A549 treated with Mapracorat at 1 μM for 4 hours (cell line): ENCODE measurements at places on chromosomes 3 and 15. TPM values are rescaled to one million over a fixed set of nuclear protein-coding genes. Genes with fewer than 3 reads are reported as not detected.

The TGM4 gene
- total RNA-seq = 0.07 to 0.30 TPM (median 0.14 TPM) in 5 replicates

The CA12 gene
- total RNA-seq = 156 to 188 TPM (median 179 TPM) in 5 replicates

The TMEM207 gene
- total RNA-seq = not detected in 5 replicates

The PDE12 gene
- total RNA-seq = 12.7 to 17.9 TPM (median 15.2 TPM) in 5 replicates

The PPP2R3A gene
- 1.4 to 2.9 TPM (median 2.2 TPM) in 5 replicates for total RNA-seq

The GOLGA6D gene
- 0.07 to 0.14 TPM in 2 of 5 replicates, not detected in the others for total RNA-seq

The ZNF501 gene
- total RNA-seq = not detected in 5 replicates

The PLA2G4F gene
- not detected in 5 replicates for total RNA-seq

The IGSF11 gene
- 2.7 to 4.7 TPM (median 4.3 TPM) in 5 replicates for total RNA-seq

The EBLN2 gene
- 0.32 to 0.65 TPM (median 0.49 TPM) in 4 of 5 replicates, not detected in the other for total RNA-seq

The ARGFX gene
- not detected in 5 replicates for total RNA-seq

The C15orf39 gene
- 25.9 to 36.4 TPM (median 31.6 TPM) in 5 replicates for total RNA-seq

The RETNLB gene
- not detected in 5 replicates for total RNA-seq

The SERPINI1 gene
- 2.4 to 3.1 TPM (median 2.8 TPM) in 5 replicates for total RNA-seq

The TTC21A gene
- total RNA-seq = 1.5 to 2.7 TPM (median 2.2 TPM) in 5 replicates

The CPNE9 gene
- total RNA-seq = 0.15 to 0.31 TPM (median 0.17 TPM) in 3 of 5 replicates, not detected in the others

The CHRM5 gene
- 0.03 to 0.04 TPM in 2 of 5 replicates, not detected in the others for total RNA-seq

The CCR3 gene
- not detected in 5 replicates for total RNA-seq

The HCLS1 gene
- 0.06 to 0.24 TPM (median 0.10 TPM) in 4 of 5 replicates, not detected in the other for total RNA-seq

The ST3GAL6 gene
- total RNA-seq = 0.88 to 1.3 TPM (median 1.1 TPM) in 5 replicates

The SRPRB gene
- 53.9 to 60.3 TPM (median 57.7 TPM) in 5 replicates for total RNA-seq

The PIGZ gene
- 1.1 to 1.6 TPM (median 1.5 TPM) in 5 replicates for total RNA-seq

The DGKG gene
- total RNA-seq = 5.7 to 11.4 TPM (median 7.2 TPM) in 5 replicates
